ENCODE measurements at places on chromosomes 13 and 19.

DNA sequence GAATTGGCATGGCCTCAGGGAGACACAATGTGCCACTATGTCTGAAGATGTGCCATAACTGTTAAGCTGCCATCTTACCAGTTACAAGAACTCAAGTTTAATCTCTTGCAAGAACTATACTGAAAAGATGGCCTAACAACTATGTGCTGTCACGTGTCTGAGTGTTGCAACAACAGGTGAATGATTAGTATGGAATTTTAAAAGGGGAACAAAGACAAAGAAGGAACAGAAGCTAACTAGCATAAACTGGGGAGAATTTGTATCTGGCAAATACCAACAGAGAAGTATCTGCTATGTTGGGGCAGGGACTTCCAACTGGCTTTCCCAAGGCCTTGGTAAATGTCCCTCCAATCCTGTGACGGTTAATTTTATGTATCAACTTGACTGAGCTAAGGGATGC lies 11.5 kb upstream of the ACOD1 start:
- DNase-seq: no peak

DNA sequence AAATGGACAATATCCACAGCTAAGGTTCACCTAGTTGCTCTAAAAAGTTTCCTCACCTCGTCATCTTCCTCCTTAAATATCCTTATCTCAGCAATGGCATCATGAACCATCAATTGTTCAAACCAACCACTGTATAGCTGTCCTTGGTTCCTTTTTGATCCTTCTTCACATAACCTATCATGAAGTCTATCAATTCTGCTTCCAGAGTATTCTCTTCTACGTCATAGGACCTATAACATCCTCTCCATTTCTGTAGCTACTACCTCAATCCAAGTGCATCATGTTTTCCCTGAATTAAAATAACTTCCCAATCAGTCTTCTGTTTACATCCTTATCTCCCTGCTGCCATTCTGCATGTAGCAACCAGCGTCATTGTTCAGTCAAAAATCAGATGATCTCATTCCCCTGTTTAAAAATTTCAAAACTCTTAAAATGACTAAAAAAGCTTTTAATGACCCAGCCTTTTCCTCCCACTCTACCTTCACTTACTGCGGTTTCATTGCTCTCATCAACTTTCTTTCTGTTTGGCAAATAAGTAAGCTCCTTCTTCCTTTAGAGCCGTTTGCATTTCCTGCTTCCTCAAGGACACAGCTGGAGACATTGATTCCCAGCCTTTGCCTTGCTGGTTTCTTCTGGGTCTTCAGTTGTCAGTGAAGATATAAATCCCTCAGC lies 223.9 kb upstream of the MIR17HG start:
- no peak for DNase-seq

DNA sequence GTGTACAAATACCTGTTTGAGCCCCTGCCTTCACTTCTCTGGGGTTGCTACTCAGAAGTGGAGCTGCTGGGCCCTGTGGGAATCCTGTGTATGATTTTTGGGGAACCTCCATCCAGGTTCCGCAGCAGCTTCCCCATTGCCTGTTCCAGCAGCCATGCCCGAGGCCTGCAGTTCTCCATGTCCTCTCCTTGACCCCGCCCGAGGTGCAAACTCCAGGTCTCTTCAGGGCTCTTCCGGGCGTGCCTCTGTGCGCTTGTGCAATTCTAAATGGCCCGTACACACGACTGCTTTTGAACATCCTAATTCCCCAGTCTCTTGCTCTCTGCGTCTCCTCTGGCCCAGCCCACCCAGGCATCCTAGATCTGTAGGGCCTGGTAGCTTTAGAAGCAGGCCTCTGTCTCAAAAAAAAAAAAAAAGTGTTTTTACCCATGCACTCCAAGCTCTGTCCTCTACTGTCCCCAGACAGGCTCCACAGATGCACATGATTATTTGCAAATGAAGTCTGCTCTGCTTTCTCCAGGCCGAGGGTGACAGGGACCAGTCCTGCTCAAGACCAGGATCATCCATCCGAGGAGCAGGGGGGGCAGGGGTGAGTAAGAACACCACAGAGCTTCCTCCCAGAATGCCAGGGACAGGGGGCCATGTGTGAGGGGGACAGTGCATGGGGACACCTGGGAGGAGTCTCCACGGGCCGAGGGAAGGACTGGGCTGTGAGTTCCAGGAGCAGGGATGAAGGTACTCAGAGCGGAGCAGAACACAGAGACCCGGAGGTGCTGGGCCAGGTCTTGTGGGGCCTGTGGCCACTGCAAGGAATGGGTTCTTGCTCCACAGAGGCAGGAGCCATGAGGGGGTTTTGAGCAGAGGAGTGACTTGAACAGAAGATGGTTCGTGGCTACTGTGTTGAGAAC lies 51.7 kb downstream of the SLC7A9 start:
- DNase-seq: no peak

GRCh38 chr13:79735228-79735627 lies 254.3 kb downstream of the NDFIP2 start:
- DNase-seq: no peak

- DNase-seq: no peak
Measured at GRCh38 chr13:80753866-80754265, 412.9 kb upstream of the SPRY2 start.

- DNase-seq: no peak
Measured at GRCh38 chr19:8041531-8041931, 11.0 kb upstream of the CCL25 start.

- DNase-seq: no peak
Measured at GRCh38 chr13:64716936-64717335, 2513.2 kb downstream of the PCDH9 start.

GRCh38 chr13:31905961-31906360 lies 125.6 kb upstream of the FRY start:
- no peak for DNase-seq

DNA sequence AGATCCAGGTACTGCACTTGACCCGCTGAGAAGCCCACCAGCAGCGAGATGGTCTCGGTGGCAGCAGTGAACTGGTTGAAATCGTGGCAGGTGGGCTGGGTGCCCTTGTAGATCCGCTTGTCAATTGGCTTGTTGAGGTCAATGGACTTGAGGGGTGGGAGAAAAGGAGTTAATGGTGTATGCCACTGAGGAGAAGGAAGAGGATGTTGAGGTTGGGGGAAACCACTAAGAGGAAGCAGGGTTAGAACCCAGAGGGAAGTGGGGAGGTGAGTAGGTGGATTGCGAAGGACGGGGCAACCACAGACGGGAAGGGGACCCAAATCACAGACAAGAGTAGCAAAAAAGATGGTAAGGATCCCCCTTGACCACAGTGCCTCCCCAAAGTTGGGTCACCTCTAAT lies 1.7 kb downstream of the DMWD start:
- no peak for DNase-seq

- no peak for DNase-seq
Measured at GRCh38 chr13:82136880-82137279, 1745.4 kb downstream of the SLITRK1 start.

- DNase-seq: no peak
Measured at GRCh38 chr13:102386461-102386860, 15.4 kb downstream of the FGF14 start.

- DNase-seq: no peak
Measured at GRCh38 chr19:1826557-1827521, 14.8 kb upstream of the ATP8B3 start.

Measured in stimulated activated CD4-positive, alpha-beta T cell treated with anti-CD3 and anti-CD28 coated beads, Interleukin-4, amount 100 ng/mL, for 24 hours (primary cell).